ENCODE measurements at places on chromosomes 3 and 15. TPM values are rescaled to one million over a fixed set of nuclear protein-coding genes. Genes with fewer than 3 reads are reported as not detected.
A peak's percentile ranks its signal among the peaks of the same experiment; 100 is the strongest.

The PGBD4 gene
- total RNA-seq: 1.6 TPM

DNA sequence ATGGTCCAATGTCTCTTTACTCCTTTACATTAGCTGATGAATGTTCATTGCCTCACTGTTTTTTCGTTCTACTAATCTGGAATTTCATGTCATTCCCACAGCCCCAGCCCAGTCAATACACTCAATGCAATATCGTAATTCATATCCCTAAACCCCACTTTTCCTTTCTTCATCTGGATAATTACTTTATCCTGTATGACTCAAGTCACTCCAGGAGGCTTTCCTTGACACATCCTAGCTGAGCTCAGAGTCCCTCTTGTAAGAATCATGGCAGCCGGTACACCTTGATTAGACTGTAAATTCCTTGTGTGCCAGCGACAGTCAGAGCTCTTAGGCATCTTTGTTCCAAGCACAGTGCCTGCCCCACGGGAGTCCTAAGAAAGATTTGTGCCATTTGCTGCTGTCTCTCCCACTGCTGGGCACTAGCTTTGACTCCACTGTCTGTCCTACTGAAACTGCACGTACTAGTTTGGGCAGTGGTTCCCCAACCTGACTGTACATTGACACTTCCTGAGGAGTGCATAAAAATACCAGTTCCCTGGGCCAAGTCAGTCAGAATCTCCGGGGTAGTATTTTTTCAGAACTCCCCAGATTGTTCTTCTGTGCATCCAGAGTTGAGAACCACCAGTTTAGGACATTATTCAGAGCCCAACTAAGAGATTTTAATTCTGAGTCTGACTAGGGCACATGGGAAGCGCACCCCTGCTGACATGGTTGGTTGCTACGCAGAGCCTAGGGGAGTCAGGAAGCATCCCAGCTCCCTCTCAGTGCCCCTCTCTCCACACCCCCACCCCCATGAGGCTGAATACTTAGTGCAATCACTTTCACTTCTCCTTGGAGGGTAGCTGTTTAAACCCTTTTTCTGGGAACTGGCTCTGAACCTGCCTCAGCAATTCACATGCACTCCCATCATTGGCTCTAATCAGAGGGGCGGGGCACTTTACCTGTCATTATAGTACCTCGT, 19.5 kb upstream of the C3orf70 start:
- DNase-seq: peak; percentile 30

- no peak for DNase-seq
Measured at GRCh38 chr15:85155857-85156256, 174.2 kb downstream of the PDE8A start.

DNA sequence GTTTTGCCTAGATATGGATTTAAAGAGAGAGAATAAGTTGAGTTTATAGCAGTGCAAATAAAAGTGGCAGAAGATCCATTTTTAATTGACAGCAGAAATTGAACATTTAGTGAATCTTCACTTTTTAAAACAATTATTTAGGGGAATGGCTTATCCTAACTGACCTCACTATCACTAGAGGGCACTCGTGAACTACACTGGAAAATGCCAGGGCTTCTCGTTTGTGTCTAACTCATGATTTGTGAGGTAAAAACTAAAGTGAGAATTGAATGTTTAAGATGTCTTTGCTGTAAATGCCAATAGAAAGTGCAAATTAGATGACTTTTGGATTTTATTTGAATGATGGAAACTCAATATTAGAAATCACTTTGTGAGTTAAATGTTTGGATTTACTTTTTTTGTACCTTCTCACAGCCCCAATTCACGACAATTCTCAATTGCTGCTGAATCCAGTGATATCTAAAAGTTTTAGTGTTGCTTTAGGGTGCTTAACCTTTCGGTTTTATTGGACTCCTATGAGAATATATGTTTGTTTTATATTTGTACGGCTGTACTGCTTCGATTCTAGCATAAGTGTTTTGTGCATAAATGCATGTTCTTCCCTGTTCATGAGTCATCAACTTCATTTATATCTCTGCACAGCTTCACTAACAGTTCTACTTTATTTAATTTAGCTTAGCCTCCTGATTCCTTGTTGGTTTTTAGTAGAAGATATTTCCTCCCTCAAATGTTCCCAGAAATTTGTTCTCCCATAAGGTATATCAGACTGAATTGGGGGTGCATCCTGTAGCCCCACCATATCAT, 462.1 kb downstream of the MFSD1 start:
- DNase-seq: peak; percentile 53

GRCh38 chr15:50939911-50940310, 31.4 kb downstream of the AP4E1 start:
- no peak for DNase-seq

The CPNE9 gene
- 0.09 TPM for total RNA-seq

DNA sequence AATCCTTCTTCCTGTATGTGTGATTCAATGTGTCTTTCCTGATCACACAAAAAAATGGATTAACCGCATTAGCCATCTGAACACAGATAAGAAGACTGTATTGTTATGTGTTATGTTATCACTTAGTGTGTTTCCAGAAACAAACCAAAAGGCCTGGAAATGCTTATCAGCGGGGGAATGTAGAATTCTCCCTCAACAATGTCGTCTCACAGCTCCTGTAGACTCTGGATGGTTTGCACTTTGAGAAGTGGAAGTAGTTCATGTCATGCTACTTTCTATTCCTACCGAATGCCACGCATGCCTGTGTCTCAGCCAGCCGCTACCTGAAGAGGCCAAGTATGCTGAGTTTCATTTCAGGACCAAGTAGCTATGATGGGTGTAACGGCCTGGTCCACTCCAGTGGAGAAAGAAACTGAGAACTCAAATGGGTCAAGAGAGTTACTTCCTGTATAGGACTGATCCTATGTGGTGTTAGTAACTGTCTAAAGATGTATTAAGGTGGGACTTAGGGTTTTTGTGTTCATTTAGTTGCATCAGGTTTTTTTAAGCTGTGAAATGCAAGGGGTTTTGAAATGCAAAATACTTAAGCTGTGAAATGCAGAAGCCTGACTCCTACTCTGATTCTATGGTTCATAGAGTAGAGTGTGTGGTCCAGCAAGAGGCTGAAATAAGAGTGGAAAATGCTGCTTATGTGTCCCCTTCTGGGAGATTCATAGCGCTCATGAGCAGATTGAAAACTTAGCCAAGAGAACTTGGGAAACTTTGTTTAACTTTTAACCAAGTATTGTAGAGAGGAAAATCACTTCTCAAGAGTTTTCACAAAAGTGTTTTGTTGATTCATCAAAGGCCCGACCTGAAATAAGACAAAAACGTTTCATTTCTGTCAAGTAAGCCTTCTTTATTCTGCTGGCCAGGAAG, 118.5 kb upstream of the LMOD3 start:
- peak; percentile 59 for DNase-seq

- no peak for DNase-seq
Measured at GRCh38 chr3:72692990-72693389, 155.3 kb downstream of the SHQ1 start.

- DNase-seq: peak; percentile 72
Measured at GRCh38 chr15:41557673-41558399, 1.2 kb upstream of the TYRO3 start.

- DNase-seq: no peak
Measured at GRCh38 chr15:99635794-99636193, 70.0 kb downstream of the MEF2A start.

DNA sequence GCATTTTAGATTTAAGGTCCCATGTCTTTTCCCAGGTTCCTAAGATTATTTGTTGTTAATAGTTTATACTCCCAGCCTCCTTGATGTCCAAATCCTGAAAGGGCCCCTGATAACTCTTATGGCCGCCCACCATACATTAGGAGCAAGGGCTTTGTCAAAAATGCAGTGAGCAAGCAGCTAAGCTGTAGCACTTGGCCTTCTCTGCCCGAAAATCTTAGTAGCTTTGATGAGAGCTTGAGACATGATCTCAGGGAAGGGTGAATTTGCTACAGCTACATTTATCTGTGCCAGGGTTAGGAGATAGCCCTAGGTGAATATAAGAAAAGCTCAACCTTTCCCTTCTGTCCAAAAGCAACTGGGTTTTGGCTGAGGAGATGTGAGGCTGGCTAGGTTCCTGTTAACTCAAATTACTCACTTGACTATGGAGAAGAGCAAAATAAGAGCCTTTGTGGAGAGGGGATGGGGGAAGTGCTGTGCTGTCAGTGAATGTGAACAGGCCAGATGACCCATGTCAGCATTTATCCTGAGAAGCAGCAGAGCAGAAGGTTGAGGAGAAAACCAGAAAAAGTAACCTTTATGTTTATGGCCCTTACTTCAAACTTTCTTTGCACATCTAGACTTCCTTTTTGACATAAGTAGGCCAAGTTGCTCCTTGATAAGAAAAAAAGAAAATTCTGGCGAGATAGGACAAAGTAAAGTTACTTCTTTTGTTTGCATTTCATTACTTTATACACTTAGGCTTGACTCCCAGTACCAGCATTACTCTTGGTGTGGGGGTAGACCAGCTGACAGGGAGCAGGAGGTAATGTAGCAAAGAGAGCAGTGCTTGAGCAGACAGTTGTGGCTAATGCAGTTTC, 21.1 kb downstream of the MAPK6 start:
- DNase-seq: peak; percentile 60

DNA sequence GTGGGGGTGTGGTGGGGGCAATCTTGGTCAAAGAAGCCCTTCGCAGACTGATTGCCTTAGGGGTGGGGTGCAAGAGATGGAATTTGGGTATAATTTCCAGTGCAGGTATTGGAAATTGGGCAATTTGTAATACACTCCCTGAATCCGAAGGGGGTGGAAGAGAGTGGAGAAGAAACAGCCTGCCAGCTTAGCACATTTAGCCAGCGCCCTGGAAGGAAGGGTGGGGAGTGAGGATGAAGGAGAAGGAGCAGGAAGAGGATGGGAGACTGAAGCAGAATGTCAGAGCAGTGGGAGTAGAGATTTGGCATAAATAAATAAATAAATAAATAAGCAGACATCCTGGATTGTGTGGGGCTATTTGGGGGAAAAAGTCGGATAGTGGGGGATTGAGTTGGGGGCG, 1.6 kb downstream of the GAP43 start:
- no peak for DNase-seq
